Fibroblast of skin of left biceps (primary cell): ENCODE measurements at places on chromosomes 4 and X.

DNA sequence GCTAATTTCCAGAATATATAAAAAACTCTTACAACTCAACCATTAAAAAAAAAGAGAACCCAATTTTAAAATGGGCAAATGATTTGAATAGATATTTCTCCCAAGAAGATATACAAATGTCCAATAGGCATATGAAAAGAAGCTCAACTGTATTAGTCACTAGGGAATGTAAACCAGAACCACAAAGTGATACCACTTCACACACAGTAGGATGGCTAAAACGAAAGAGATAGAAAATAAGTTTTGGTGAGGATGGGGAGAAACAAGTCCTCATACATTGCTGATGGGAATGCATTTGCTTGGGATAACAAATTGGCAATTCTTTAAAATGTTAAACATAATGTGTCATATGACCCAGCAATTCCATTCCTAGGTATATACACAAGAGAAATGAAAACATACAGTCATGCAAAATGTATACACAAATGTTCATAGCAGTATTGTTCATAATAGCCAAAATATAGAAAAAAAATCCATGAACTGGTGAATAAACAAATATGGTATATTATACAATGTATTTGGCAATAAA lies 5.7 kb downstream of the TCEAL3 start:
- no peak for DNase-seq

DNA sequence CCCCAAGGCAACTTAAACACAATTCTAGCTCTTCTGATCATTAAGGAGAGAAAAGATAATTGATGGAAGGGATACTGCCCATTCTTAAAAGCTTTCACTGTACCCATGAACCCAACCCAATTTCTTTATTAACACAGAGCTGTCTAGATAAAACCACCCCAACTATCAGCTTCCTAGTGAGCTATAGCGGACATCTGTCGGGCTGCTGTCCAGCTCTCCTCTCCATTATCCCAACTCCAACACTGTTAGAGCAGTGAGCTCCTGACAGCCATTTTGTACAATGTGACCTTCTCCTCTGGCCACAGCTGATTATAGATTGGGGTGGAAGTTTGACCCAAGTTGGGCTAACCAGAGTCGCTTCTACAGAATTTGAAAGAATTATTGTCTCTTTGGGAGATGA lies 66.1 kb downstream of the HADH start:
- DNase-seq, result no peak

DNA sequence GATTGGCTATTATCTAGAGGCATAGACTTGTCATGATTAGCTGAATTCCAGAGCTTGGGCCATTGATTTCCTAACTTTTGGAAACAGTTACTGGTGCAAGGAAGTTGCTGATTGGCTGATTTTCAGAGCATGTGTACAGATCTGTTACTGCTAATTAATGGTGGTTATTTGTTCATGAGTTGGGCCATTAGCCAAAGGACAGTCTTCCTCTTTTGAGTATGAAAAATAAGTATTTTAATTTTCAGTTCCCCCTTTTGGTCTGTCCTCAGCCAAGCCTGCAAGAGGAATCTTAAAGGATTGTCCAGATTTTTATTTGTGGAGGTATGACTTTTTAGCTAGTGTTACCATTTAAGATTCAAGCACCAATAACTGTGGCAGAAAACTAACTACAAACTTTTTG lies 7.0 kb upstream of the DSPP start:
- DNase-seq, result no peak

DNA sequence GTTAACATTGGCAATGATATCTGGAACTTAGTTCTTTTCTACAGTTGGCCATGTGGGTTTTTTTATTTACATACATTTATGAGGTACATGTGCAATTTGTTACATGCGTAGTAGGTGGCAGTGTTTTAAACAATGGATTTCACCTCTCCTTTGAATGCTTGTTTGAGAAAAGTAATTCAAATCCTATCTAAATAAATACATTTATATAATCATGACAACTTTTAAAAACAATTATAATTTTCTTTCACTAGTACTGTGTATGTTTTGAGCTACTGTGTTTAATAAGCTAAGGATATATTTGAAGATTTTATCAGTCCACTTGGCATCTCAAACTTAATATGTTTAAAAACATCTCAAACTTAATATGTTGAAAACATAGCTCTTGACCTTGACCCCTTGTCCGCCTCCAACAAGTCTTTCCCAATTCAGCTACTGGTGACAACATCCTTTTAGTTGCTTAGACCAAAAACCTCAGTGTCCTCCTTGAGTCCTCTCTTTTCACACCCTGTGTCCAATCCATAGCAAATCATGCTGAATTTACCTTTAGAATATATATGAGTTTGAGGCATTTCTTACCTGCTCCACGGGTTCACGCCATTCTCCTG lies 14.5 kb downstream of the GUCY1B1 start:
- DNase-seq, result no peak

GRCh38 chrX:39895218-39896110 lies 202.3 kb downstream of the BCOR start:
- no peak for DNase-seq

GRCh38 chr4:8238036-8238511 lies 31.5 kb upstream of the HTRA3 start:
- no peak for DNase-seq

GRCh38 chr4:133151691-133152329 lies 2.7 kb downstream of the PCDH10 start:
- no peak for DNase-seq

DNA sequence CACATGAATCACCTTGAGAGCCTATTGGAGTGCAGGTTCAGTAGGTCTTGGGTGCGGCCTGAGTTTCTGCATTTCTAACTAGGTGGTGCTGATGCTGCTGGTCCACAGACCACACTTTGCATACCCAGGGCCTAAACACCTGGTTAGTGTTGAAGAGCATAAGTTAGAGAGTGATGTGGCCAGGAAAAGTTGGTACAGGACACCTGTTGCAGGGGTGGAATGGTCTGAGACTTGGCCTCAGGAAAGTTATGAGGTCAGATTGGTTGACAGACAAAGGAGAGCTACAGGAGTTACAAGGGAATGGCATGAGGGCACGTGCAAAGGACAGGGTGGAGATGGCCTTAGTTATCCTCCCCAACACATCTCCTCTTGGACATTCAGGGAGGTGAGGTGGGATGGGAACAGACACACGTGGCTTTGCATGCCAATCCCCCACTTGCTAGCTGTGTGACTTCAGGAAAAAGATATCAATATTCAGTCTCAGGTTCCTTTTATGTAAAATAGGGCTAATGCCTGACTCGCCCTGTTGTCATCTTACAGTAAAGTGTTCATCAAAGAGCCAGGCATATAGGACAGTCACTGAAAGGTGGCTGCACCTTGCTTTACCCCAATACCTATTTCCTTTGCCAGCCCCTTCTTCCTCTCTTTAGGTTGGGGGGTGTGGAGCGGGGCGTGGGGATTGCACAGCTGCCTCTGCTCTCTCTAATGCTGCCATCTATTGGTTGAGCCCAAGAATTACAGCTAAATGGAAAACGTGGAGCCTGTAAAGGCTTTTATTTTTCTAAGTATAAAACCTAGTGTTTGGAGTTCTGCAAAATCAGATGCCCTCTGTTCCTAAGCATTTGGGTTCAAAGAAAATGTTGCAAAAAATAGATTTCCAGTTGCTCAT lies 47.5 kb downstream of the ATG4A start:
- no peak for DNase-seq

- DNase-seq, result no peak
Observed at GRCh38 chr4:73788411-73788810, 48.0 kb downstream of the CXCL8 start.

- DNase-seq, result no peak
Observed at GRCh38 chrX:16585486-16586376, 64.2 kb upstream of the S100G start.
